ENCODE measurements at places on chromosomes 3 and 15.
A peak's percentile ranks its signal among the peaks of the same experiment; 100 is the strongest.

- no peak for DNase-seq
Measured at GRCh38 chr3:165233501-165234195, 37.5 kb upstream of the SLITRK3 start.

DNA sequence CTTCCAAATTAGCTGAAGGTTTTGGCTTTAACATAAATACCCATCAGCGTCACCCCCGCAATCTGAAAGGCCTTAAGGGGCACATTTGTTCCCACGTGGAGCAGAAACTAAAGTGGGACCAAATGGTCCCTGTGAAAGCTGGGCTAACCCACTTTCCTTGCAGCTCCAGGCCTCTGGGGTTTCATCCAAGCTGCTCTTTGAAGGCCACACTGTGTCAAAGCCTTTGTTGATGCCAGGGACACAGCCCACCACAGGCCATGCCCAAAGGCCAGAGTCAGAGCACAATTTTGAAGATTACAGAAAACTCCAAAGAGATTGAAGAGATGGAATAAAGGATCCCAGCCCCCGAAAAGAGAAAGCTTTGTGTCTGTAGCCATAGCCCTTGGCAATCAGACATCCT lies 2.7 kb upstream of the ADPGK start:
- DNase-seq = no peak

DNA sequence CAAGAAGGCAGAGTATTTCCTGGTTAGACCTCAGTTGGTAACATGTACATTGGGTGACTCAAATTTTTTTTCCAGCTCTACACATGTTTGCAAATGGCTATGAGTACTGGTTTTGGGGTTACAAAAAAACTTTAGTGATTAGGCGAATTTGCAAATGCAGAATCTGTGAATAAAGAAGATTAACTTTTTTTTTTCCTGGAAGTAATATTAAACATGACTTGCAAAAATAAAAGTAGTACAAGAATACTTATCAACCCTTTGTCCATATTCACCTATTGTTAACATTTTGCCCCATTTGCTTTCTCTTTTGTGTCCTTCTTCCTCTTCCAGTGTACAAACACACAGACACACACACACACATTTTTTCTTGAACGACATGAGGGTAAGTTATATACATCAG lies 47.6 kb upstream of the RYK start:
- no peak for DNase-seq

DNA sequence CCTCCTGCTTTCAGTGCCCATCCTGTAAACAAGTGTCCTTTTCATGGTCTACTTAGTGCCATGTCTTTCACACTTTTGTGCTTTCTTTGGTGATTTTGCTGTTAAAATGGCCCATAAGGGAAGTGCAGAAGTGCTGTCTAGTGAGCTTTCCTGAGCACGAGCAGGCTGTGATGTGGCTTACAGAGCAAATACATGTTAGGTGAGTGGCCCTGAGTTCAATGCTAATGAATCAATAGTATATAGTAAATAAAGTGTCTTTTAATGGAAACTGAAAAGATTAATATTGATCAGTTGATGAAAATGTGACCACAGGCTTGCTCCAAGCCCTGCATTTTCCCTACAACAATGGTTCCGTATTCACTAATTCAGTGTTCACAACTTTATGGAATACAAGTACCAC lies 5.7 kb downstream of the SH3BP5 start:
- DNase-seq = no peak

- no peak for DNase-seq
Measured at GRCh38 chr3:45826908-45827307, 15.0 kb downstream of the LZTFL1 start.

- DNase-seq = peak; percentile 26
Measured at GRCh38 chr15:76987896-76988860, 6.7 kb upstream of the PSTPIP1 start.

- DNase-seq = no peak
Measured at GRCh38 chr15:96470681-96471310, 140.3 kb downstream of the NR2F2 start.

DNA sequence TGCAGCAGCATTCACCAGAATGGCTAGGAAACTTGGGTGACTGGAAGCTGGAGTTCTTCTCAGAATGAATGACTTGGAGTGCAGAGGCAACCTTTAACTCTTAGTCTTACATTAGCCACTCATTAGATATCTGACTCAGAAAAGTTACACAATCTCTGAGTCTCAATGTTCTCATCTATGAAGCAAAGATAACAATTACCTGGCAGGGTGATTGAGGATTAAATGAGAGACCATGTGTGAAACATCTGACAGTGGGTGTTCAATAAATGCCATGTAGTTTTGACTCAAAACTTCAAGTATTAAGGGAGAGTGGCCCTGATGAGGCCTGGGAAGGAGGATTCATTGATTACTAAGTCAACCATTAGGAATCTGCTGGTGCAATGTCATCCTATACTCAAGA lies 48.3 kb downstream of the MRPL3 start:
- DNase-seq = no peak

- DNase-seq = no peak
Measured at GRCh38 chr15:91345736-91346135, 245.7 kb downstream of the SV2B start.

DNA sequence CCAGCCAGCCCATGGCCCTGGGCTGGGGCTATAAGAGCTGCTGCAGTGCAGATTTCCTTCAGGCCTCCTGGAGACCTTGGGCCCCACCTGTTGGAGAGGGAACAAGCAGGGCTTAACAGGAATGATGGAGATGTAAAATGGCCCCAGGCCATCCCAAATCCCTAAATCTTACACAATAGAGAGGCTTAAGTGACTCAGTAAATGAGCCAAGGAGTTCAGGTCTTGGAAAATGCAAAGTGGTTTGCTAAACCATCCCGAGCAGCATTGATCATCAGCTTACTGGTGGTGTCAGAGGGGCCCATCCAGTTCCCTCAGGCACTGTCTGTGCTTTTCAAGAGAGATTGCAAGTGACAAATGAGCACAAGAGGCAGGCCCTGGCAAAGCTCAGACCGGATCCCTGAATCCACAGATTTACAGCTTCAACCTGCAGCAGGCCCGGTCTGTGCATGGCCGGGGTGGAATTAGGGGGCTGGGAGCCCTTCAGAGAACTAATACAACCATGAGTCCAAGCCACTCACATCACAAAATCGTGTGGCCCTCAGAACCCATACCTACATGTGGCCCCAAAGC lies 325.4 kb downstream of the UACA start:
- no peak for DNase-seq

DNA sequence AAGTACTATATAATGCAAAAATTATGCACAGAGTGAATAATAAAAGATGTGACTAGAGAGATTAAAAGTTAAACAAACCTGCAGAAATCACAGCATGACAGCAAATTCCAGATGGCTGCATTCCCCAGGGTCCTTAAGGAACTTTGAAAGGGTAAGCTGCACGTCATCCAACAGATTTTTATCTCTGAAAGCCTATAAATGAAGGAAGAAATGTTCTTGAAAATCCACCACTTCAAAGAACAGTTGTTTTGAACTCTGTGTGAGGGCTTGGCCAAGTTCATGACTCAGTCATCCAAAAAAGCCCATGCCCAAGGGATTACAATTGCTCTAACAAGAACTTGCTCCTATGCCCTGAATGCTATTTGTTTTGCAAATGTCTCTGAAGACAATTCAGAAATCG lies 603.6 kb downstream of the PLOD2 start:
- DNase-seq = no peak

DNA sequence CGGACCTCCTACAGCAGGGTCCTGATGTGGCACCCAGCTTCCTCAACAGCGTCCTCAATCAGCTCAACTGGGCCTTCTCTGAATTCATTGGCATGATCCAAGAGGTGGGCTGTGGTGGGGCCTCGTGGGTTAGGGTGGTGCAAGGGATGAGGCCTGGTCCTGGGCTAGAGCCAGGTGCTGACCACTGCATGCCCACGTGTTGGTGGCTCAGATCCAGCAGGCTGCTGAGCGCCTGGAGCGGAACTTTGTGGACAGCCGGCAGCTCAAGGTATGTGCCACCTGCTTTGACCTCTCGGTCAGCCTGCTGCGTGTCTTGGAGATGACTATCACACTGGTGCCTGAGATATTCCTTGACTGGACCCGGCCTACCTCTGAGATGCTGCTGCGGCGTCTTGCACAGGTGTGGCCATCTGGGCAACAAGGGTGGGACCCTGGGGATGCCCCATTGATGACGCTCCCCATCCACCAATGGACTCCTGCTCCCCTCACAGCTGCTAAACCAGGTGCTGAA lies 3.8 kb downstream of the AMIGO3 start:
- DNase-seq = no peak

GRCh38 chr3:76361010-76361409 lies 575.7 kb upstream of the ZNF717 start:
- DNase-seq = no peak

GRCh38 chr15:73897441-73898261 lies 24.3 kb downstream of the TBC1D21 start:
- DNase-seq = peak; percentile 30

- DNase-seq = no peak
Measured at GRCh38 chr3:172302203-172302602, 146.1 kb downstream of the GHSR start.

GRCh38 chr15:71275098-71275497 lies 159.8 kb downstream of the THSD4 start:
- DNase-seq = no peak

- no peak for DNase-seq
Measured at GRCh38 chr3:113607219-113607596, 74.9 kb downstream of the SIDT1 start.

DNA sequence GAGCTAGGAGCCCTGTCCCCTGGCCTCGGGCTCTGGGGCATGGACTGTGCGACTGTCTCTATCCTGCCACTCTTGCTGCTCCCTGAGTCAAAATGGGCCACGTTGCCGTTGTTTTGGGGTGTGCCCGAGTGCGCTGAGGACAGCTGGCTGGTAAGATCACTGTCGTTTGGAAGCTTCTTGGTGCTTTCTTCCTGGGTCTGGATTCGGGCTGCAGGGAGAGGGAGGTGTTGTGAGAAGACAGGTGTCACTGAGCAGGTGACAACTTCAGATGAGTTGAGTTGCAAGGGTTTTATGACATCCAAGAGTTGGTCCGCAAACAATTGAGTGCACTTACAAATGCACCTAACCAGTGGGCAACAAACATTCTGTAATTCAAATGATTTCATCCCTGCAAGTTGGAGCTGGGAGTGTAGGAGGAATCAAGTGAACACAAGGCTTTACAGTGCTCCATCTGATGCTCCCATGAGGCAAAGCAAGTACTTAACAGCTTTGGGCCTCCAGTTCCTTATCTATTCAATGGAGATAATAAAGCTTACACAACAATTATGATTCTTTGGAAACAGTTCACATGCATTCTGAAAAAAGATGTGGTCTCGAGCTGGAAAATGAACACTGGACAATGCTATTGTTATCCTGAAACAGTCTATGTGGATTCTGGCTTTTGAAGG lies 11.0 kb upstream of the STARD5 start:
- no peak for DNase-seq

- no peak for DNase-seq
Measured at GRCh38 chr3:141659821-141660613, 78.1 kb upstream of the RNF7 start.

DNA sequence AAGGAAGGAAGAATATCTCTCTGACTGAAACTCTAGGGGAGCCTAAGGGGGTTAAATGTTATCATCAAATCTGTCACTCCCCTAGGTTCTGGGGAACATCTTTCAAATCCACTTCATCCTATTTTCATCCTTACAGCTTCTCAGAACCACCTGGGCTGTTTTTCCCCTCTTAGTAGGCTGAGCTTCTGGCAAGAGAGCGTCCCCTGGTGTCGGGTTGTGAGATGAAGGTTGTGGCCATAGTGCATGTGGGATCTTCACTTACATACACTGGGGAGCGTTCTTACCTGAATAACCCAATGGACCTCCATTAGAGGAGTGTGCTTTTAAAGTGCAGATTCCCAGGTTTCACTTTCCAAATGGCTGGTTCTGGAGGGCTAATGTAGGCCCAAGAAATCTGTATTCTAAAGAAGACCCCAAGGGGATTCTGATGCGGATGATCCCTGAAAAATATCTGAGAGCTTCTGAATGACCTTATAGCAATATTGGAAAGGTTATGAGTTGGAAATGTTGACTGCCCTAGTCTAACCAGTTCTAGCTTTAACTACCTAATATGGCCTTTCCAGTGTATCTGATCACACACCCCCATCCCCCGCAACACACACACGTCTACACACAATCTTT lies 663.7 kb downstream of the AGBL1 start:
- peak; percentile 15 for DNase-seq

- DNase-seq = peak; percentile 4
Measured at GRCh38 chr15:70023064-70023768, 74.5 kb downstream of the TLE3 start.

- no peak for DNase-seq
Measured at GRCh38 chr15:55630858-55631257, 42.7 kb upstream of the PYGO1 start.

- DNase-seq = no peak
Measured at GRCh38 chr3:193782747-193783146, 189.7 kb downstream of the OPA1 start.

DNA sequence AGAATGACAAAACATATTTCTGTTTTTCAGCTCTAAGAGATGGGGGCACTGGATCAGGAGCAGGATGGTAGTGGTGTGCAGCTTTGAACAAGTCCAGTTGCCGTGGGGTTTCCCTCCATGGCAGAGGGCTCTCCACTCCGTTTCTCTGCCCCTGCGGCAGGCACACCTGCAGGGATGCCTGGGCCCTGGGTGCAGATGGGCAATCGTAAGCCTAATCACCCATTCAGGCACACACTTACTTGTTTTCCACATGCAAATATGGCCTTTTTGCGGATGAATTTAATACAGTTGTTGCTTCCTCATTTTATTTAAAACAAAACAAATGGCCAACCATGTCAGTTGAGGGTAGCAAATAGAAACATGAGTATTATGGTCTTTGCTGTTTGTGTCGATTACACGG lies 85.1 kb downstream of the LPP start:
- no peak for DNase-seq

DNA sequence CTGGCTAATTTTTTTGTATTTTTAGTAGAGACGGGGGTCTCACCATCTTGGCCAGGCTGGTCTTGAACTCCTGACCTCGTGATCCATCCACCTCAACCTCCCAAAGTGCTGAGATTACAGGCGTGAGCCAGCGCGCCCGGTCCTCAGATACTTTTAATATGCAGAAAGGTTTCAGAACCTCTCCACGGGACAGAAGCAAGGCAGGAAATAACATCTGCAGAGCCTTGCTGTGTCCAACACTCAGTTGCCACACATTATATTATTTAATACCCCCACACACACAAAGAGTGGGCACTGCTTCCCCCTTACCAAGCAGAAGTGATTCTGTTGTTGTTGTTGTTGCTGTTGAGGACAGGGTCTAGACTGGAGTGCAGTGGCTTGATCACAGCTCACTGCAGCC lies 28.0 kb downstream of the OSBPL10 start:
- DNase-seq = no peak

Data from activated CD4-positive, CD25-positive, alpha-beta regulatory T cell treated with anti-CD3 and anti-CD28 coated beads, Interleukin-2, amount 50 U/mL, for 16 hours (primary cell).